ENCODE measurements at places on chromosomes 1 and 21.

DNA sequence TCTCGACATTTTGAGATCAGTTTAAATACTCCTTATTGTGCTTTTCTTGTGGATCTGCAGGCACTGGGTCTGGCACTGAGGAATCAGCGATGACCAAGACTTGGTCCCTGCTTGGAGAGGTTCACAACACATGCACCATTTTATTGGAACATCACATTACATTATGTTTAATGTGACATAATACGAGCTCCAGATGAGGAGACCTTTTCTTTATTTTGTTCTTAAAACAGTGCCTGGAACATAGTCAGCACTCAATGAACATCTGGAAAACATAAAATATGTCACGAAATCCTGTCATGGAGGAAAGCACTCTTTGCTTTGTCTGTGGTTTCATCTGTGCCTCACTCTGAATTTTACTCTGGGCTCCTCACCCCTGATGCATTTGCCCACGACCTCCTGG, 110.7 kb downstream of the ST6GALNAC3 start:
- DNase-seq = no peak

GRCh38 chr1:80217377-80217986, 1211.0 kb upstream of the ADGRL4 start:
- DNase-seq = no peak

DNA sequence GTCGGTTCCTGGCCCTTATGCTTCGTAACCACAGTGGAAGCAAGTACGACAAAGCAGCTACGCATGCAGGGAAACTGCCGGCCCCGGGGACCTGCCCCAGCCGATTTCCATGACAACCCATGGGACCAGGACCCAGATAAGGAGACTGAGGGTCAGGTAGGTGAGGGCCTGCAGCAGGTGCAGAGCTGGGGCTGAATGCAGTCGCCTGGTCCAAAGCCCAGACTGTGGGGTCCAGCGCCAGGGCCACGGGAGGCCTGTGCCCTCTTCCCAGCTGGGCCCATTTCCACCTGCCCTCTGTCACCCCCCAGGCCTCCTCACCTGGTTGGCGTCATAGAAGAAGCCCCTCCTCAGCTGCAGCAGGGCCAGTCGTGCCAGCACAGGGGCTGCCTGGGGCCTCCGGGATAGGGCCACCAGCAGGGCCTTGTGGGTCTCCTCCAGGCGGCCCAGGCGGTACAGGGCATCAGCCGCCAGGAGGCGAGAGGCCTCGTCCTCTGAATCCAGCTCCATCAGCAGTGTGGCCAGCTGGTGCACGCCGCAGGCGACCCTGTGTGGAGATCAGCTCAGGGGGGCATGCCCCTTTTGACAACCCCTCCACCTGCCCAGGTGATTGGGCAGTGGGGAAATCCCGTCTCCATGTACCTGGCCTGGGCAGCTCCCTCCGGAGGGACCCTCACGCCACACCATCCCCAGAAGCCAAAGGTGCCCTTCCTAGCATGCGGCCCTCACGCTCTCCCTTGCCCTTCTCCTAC, 14.2 kb downstream of the TTC34 start:
- DNase-seq = no peak

GRCh38 chr1:202272103-202272845, 69.5 kb downstream of the UBE2T start:
- no peak for DNase-seq

GRCh38 chr1:6600410-6601048, 2.1 kb downstream of the KLHL21 start:
- DNase-seq = no peak

GRCh38 chr1:155134880-155135414, 705 bp upstream of the SLC50A1 start:
- peak; percentile 73 for DNase-seq

- DNase-seq = no peak
Measured at GRCh38 chr1:5769146-5769545, 223.1 kb downstream of the NPHP4 start.

- no peak for DNase-seq
Measured at GRCh38 chr1:222817529-222817928, 2.7 kb downstream of the DISP1 start.

DNA sequence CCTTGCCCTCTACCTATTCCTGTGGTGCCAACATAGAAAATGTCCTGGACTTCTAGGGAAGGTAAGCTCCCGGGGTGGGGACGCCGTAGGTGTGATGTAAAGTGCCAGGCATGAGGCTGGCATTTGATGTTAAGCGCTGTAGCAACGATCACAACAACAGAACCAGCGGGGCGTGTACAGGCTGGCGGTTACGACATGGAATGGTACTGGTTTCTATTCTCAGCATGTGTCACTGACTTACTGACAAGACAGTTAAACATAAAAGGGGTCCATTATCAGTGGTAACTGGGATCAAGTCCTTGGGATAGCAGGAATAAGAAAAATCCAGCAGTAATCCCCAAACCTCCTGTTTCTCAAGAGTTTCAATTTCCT, 58.9 kb downstream of the TGFBR3 start:
- no peak for DNase-seq

- DNase-seq = no peak
Measured at GRCh38 chr1:64043976-64044375, 159.4 kb upstream of the UBE2U start.

GRCh38 chr1:211579440-211580302, 710 bp upstream of the SLC30A1 start:
- no peak for DNase-seq

DNA sequence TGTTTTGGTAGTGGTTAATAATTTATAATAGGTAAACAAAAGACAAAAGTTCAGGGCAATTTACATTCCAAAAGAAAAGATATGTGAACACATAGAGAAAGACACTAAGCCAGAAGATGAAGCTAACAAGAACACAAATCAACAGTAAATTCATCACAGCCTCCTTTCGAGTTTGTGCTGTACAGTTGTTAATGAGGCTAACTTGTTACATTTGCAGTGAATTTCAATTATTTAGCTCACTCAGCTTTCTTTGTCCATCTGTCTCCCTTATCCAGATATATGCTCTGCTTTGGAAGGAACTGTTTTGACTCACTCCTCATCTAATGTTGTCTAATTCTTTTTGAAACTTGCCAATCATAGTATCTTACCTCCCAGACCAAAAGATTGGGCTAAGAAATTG, 423.3 kb upstream of the OLFM3 start:
- DNase-seq = no peak

GRCh38 chr1:155261852-155262673, at the start of gene SCAMP3:
SCAMP3 (minus strand) TSS chr1:155262360; CDS start chr1:155262151, 209 bp downstream.
- peak; percentile 77 for DNase-seq

DNA sequence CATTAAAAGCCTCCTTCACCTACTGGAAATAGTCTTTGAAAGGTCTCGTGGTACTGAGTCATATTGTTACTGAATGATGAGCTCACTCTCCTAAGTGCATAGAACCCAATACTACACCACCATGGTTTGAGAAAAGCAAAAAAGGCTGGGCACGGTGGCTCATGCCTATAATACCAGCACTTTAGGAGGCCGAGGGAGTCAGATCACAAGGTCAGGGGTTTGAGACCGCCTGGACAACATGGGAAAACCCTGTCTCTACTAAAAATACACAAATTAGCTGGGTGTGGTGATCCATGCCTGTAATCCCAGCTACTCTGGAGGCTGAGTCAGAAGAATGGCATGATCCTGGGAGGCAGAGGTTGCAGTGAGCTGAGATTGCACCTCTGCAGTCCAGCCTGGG, 3.3 kb upstream of the HNRNPCL1 start:
- no peak for DNase-seq

- no peak for DNase-seq
Measured at GRCh38 chr1:210378736-210379135, 50.0 kb downstream of the HHAT start.

GRCh38 chr1:157151506-157151905, 13.3 kb upstream of the ETV3 start:
- no peak for DNase-seq

DNA sequence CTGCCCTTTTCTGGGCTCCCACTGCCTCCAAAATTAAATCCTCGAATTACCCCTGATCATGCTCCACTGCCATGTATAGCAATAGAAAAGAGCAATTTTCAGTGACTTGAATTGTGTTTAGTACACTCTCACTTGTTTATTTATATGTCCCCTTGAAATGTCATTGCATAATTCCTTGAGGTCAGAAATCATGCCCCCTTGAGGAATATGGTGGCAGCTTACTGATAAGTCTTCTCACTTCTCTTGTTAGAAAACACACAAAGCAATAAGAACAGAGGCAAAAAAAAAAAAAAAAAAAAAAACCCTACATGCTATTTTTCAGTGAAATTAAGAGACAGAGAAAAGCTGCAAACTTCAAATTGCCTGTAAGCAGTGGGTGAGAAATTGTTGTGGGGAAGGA, 37.5 kb downstream of the GPR88 start:
- DNase-seq = no peak

- peak; percentile 81 for DNase-seq
Measured at GRCh38 chr1:116504308-116505156, 66.3 kb downstream of the CD58 start.

- DNase-seq = no peak
Measured at GRCh38 chr1:82045221-82045620, 244.5 kb downstream of the ADGRL2 start.

DNA sequence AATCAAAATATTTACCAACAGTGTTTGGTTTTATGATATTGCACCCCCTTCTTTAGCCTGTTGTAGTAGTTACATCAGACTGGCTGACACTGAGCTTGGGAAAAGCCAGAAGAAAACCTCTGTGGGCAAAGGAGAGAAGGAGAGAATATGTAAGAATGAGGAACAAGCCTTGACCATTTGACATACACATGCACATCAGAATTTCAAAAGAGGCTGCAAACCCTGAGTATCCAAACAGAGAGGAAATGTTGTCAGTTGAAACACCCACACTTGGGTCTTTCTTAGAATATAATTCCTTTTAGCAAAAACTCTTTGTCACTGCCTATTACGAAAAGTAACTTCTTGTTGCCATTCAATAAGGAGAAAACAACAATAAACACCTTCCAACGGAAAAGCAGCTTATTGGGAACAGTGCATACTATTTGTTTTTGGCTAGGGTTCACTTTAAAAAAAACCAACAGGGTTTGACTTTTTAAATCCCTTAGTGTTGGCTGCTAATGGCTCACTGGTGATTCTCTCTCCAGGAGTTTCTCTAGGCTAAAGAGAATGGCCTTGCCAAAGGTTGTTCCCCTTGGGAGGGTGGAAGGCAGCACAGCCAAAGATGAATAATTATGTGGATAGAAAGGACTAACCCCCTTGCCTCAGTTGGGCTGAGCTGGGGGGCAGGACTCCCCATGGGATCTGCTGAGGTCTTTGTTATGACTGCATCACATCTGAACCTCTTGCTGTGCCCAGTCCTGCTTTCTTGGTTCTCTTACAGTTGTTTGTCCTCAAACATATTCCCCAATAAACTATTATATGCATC, 48.9 kb downstream of the GORAB start:
- DNase-seq = no peak

- DNase-seq = peak; percentile 55
Measured at GRCh38 chr21:42923553-42924432, 1.6 kb downstream of the ERVH48-1 start.

DNA sequence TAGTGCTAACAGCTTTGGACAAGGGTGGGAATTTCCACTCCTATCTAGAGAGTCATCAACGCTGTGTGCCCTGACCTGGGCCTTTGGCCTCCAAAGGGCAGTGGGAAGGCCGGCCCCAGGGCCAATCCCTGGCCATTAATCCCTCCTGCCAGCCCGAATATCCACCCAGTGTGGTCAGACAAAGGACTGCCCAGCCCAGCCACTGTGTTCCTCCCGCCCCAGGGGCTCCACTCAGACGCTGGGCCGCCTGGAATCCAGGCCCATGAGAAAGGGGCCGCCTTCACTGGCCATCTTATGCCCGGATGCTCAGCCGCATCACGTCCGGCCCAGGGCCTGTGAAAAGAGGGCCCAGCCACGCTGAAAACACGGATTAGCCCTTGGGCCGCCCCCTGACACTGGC, 3.6 kb upstream of the FOXE3 start:
- DNase-seq = no peak

GRCh38 chr1:48526008-48526710, 54.2 kb upstream of the SPATA6 start:
- DNase-seq = no peak

DNA sequence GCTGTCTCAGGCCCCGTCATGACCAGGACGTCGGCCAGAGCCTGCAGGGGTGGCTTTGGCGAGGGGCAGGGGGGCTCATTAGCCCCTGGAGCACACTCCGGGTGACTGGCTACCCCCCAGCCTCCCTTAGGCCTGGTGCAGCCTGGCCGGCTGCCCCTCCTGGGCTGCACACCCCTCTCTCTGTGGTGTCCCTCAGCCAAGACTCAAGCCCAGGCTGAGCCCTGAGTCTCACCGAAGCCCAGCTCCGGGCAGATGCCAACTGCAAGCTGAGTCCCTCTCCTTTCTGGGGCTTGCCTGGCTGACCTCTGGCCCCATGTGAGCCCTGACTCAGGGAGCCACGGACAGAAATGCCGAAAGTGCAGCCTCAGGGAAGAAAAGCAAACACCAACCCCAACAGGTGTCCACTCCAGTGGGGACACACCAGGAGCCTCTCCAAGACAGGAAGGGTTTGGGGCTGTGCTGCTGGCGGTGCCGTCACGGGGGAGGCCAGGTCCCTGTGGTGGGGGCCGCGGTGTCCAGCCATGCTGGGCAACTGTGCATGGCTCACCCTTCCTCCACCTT, 5.3 kb upstream of the IBA57 start:
- DNase-seq = no peak

DNA sequence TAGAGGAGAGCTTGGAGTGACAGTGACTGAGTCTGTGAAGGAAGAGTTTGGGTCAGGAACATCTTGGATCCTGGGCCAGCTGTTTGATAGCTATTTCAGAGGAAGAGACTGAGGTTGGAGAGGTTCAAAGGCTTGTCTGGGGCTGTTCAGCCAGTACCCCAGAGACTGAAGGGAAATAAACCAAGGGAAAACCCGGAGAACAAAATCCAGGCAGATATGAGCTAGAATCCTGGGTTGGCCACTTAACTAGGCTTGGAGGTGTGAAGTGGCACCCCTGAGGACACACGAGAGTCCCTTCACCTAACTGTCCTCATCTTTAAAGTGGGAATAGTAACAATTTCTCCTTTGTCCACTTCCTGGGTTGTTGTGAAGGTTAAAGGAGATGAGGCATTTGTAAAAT, 23.1 kb upstream of the EPB41 start:
- DNase-seq = no peak

- no peak for DNase-seq
Measured at GRCh38 chr21:17796037-17796403, 23.1 kb downstream of the C21orf91 start.

DNA sequence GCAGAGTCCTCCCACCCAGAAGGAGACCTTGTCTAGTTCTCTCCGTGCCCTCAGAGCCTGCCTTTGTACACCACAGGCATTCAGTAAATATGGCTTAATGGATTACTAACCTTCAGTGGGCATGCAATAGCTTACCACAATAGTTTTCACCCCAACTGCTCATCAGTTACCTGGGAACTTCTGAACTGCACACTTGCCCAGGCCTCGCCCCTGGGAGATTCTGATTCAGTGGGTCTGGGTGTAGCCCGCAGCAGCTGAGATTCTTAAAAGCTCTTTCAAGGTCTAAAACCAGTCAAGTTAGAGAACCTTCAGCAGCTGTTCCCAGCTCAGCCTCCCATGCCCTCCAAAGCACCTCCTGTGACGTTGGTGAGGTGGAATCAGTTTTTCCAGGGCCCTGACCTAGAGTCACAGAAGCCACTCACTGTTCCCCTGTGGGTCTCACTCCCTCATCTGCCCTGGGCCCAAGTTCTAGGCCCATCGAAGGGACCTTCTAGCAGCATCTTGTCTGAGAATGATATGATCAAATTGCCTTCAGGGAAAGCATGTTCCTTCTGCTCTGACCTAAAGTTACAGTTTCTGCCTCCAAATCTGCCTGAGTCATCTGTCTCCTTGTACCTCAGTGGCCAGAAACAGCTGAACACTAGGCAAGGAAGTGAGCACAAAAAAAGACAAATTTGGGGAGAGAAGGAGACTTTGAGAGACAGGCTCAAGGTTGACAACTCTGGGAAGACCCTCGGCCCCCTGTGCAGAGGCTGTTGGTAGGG, 10.8 kb downstream of the ASAP3 start:
- no peak for DNase-seq

- DNase-seq = no peak
Measured at GRCh38 chr1:173164686-173165085, 42.4 kb downstream of the TNFSF4 start.
